Left ventricle myocardium inferior (tissue), 1 donor: ENCODE measurements at places on chromosomes 5 and 9. TPM values are rescaled to one million over a fixed set of nuclear protein-coding genes. Genes with fewer than 3 reads are reported as not detected.
A peak's percentile ranks its signal among the peaks of the same experiment; 100 is the strongest.

- DNase-seq: no peak
- peaks cover 14% of the 10 kb centered on the region for H3K4me1 ChIP-seq
- no peak overlapping the region for H3K4me3 ChIP-seq
- no peak overlapping the region for H3K27ac ChIP-seq
- H3K36me3 ChIP-seq: no peaks in the 10 kb centered on the region
- no peaks in the 10 kb centered on the region for H3K27me3 ChIP-seq
Measured at GRCh38 chr5:36417668-36418067, 116.0 kb upstream of the RANBP3L start.

DNA sequence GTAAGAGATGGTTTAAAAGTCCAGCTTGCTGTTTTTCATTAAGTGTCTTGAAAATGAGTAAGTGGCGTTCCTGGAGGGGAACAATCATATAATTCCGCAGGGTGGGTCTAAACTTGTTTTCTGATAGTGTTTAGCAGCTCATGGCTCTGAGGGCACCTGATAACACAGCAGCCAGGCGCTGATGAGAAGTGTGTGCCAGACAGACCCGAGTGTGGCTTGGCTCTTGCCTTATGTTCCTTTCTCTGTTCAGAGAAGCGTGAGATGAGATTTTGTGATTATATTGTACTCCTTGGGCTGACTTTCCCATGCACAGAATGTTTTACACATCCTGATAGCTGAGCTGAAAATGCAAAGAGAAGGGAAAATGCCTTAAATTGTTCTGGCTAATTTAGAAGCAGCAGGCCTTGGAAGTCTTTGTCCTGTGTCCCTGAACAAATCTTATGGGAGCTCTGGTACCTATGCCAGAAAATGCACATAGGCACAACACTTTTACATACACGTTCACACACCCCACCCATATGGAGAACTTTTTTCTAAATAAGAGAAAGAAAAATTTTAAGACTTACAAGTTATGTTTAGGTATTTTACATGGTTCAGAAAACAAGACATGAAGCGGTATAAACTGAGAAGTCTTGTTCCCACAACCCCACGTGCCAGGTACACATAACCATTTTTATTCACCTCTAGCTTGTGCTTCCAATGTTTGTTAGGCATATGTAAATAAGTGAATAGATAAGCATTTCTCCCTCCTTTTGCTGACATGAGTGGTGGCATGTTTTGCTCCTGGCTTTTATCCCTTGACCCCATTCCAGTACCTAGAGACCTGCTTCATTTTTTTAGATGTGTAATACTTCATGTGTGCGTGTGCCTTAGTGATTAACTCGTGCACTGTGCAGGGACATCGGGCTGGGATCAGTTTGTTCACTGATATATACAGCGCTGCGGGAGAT is 152.2 kb upstream of the OTULINL start:
- H3K4me3 ChIP-seq: no peak overlapping the region
- peak overlapping the region; percentile 75 for H3K27ac ChIP-seq
- no peaks in the 10 kb centered on the region for H3K27me3 ChIP-seq
- DNase-seq: no peak

DNA sequence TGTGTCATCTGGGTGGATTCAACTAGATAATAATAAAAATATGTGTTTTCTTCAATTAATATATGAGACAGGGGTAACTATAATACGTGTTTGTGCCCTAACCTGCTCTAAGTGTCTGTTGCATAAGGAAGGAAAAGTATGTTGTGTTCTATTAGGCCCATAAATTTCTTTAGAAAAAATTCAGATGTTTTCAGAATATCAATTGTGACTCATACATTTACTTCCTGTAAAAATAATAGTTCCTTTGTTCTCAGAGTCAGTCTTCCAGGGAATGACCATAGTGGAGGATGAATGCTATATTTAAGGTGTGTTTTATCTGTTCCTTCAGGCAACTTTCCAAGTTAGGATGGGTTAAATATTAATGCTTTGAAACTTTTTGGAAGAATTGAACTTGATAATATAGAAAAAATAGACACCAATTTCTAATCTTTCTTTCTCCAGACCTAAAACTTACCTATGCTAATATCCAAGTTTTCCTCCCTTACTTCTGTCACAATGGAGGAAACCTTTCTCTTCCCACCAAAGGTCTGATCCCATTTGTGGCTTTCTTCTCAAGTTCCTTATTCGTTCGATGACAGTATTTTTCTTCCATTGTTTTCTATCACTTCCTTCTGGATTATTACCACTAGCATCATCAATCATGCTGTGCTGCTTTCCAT is 49.9 kb downstream of the ISL1 start:
- no peak for DNase-seq
- no peaks in the 10 kb centered on the region for H3K27me3 ChIP-seq
- no peaks in the 10 kb centered on the region for H3K4me1 ChIP-seq
- H3K27ac ChIP-seq: no peak overlapping the region
- H3K36me3 ChIP-seq: no peaks in the 10 kb centered on the region

- H3K4me3 ChIP-seq: no peak overlapping the region
- H3K4me1 ChIP-seq: peaks cover 24% of the 10 kb centered on the region
- peak overlapping the region; percentile 50 for H3K27ac ChIP-seq
- no peaks in the 10 kb centered on the region for H3K27me3 ChIP-seq
Measured at GRCh38 chr5:168055141-168055683, 236.2 kb upstream of the WWC1 start.

DNA sequence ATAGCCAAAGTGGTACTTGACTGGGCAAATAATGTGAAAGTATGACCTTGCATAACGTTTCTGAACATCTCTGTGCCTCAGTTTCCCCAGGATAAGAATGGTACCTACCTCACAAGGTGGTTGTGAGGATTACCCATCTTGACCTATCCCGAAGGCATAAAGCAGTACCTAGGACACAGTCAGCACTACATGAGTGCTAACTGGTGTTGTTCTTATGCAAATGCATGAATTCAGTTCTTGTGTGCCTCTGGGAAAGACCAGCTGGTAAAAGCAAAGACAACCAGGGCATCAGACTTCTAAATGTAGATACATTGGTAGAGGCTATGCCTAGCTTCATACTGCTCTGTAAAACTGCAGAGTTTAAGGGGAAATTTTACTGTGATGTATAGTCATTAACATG is 21.8 kb upstream of the TMEM252 start:
- H3K36me3 ChIP-seq: no peaks in the 10 kb centered on the region
- H3K27ac ChIP-seq: no peak overlapping the region

GRCh38 chr9:74577956-74578355 is 80.8 kb downstream of the RORB start:
- no peaks in the 10 kb centered on the region for H3K36me3 ChIP-seq
- no peak overlapping the region for H3K27ac ChIP-seq

DNA sequence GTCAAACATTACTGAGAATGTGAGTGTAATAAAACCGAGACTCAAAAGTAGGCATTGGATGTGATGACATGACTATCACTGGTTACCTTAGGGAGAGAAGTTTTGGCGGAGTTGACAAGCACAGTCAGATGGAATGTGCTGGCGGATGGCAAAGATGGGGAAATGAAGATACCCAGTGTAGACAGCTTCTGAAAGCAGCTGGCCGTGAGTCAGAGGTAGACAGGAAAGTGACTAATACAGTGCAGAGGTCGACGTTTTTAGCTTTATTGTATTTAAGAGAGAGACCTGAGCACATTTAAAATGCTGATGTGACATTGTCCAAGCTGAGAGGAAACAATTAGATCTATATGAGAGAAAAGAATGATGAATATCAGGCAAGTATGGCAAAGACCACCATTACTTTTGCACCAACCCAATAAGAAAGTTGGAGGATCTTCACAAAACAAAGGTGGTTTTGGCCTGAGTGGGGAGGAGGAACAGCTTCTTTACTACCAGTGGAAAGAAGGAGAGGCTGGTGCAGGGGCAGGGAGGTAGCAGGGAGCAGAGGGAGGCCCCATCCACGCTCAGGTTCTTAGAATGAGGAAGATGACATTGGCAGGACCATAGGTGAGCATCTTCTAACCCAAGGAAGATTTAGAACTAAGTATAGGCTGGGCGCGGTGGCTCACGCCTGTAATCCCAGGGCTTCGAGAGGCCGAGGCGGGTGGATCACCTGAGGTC is 36.7 kb upstream of the KCNIP1 start:
- no peaks in the 10 kb centered on the region for H3K4me1 ChIP-seq
- no peak overlapping the region for H3K4me3 ChIP-seq
- no peak for DNase-seq
- peaks cover 3% of the 10 kb centered on the region for H3K27me3 ChIP-seq
- no peaks in the 10 kb centered on the region for H3K36me3 ChIP-seq

DNA sequence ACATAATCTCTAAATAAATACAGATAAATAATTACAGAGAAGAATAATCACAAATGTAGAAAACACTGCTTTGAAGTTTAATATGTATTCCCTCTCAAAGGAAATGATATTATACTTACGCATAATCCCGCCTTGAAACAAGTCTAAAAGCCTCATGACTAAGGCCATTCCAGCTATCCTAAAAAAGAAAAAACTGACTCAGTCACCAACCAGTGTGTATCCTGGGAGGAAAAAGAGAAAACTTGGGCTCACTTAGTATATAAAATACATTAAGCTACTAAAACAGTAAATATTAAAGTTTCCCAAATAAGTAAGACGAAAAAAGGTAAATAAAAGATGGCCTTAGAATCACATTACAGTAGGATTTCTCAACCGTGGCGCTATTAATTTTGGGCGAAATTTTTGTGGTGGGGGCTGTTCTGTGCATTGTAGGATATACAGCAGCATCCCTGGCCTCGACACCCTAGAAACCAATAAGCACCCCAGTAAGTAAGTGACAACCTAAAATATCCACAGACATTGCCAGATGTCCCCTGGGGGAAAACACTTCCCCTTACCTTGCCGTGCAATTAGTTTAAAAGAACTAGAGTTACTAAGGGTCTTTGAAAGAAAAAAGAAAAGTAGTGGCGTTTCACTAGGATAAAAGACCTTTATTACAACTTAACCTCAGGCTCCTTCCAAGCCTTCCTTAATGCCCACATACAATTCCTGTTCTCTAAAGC is 1.1 kb downstream of the HSPA9 start:
- peak overlapping the region; percentile 98 for H3K27ac ChIP-seq
- H3K4me1 ChIP-seq: peaks cover 55% of the 10 kb centered on the region
- no peak for DNase-seq
- H3K27me3 ChIP-seq: no peaks in the 10 kb centered on the region
- H3K36me3 ChIP-seq: peaks cover 49% of the 10 kb centered on the region
- H3K4me3 ChIP-seq: peak overlapping the region; percentile 85

The C9orf50 gene
- total RNA-seq: not detected

GRCh38 chr5:15585841-15586591 is 86.0 kb downstream of the FBXL7 start:
- no peak overlapping the region for H3K27ac ChIP-seq
- DNase-seq: no peak
- peaks cover 8% of the 10 kb centered on the region for H3K4me1 ChIP-seq
- H3K27me3 ChIP-seq: no peaks in the 10 kb centered on the region

The TARS1 gene
- total RNA-seq: 66.1 TPM

DNA sequence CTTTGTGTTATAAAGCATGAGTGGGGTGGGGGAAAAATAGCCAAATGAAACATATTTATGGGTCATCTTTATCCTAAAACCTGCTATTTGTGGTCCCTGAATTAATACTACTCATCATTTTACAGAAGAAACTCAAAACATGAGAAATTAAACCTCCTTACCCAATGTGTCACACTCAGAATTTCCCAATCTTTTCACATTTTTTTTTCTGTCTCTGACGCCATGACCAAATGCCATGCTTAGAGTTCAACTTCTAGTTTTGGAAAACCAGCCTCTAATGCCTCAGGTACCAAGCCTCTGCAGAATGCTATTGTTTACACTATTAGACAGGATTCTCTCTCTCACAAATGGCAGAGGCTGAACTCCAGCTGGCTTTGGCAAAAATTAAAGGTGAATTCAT is 505.5 kb upstream of the WWC1 start:
- H3K4me3 ChIP-seq: no peak overlapping the region
- H3K4me1 ChIP-seq: no peaks in the 10 kb centered on the region
- no peaks in the 10 kb centered on the region for H3K36me3 ChIP-seq
- no peak overlapping the region for H3K27ac ChIP-seq
- no peaks in the 10 kb centered on the region for H3K27me3 ChIP-seq

GRCh38 chr9:27151693-27152404 is 42.8 kb downstream of the TEK start:
- peak overlapping the region; percentile 52 for H3K27ac ChIP-seq
- no peaks in the 10 kb centered on the region for H3K36me3 ChIP-seq
- DNase-seq: no peak
- peaks cover 45% of the 10 kb centered on the region for H3K4me1 ChIP-seq
- no peak overlapping the region for H3K4me3 ChIP-seq

The TAF1L gene
- not detected for total RNA-seq

The BSPRY gene
- total RNA-seq: 0.25 TPM

The ROPN1L gene
- 0.38 TPM for total RNA-seq

GRCh38 chr5:87109746-87110145 is 157.9 kb upstream of the RASA1 start:
- no peaks in the 10 kb centered on the region for H3K27me3 ChIP-seq
- no peak overlapping the region for H3K4me3 ChIP-seq
- no peak overlapping the region for H3K27ac ChIP-seq
- H3K4me1 ChIP-seq: no peaks in the 10 kb centered on the region
- DNase-seq: no peak

GRCh38 chr9:123217128-123217654 is 51.2 kb downstream of the STRBP start:
- H3K27me3 ChIP-seq: no peaks in the 10 kb centered on the region
- no peak overlapping the region for H3K27ac ChIP-seq
- no peak for DNase-seq
- no peak overlapping the region for H3K4me3 ChIP-seq
- H3K36me3 ChIP-seq: no peaks in the 10 kb centered on the region
- peaks cover 8% of the 10 kb centered on the region for H3K4me1 ChIP-seq

The ERAP2 gene
- total RNA-seq: 6.7 TPM

DNA sequence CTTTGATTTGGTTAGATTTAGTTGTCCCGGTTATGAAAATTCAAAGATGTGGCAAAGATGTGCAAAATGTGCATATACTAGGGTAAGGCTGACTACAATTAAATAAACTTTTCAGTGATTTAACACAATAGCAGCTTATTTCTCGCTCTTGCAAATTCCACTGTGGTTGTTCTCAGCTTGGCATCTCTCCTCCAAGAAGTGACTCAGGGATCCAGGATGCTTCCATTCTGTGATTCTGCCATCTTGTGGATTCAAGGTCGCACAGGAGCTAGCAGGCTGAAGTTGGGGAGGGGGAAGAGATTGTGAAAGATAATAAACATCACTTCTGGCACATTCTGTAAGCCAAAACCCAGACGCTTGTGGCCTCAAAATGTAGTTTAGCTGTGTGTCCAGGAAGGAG is 60.1 kb upstream of the TGFBR1 start:
- H3K27me3 ChIP-seq: no peaks in the 10 kb centered on the region
- peaks cover 76% of the 10 kb centered on the region for H3K36me3 ChIP-seq
- peaks cover 24% of the 10 kb centered on the region for H3K4me1 ChIP-seq
- no peak overlapping the region for H3K4me3 ChIP-seq
- H3K27ac ChIP-seq: no peak overlapping the region

DNA sequence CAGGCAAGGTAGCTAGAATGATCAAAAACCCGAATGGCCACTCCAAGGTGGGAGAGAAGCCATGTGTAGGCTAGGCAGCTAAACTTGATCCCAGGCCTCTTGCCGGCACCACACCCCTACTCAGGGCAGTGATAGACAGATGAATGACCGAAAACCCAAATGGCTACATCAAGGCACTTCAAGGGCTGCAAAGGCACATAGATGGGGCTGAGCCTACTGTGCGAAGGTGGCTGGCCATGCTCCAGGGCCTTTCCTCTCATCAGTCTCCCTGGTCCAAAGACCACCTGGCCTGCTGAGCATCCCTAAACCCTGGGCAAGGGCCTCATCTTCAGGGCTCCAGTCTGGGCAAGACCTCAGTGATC is 3.7 kb upstream of the TIFAB start:
- no peak overlapping the region for H3K4me3 ChIP-seq
- H3K27me3 ChIP-seq: peaks cover 76% of the 10 kb centered on the region
- H3K27ac ChIP-seq: no peak overlapping the region
- no peaks in the 10 kb centered on the region for H3K36me3 ChIP-seq
- no peaks in the 10 kb centered on the region for H3K4me1 ChIP-seq
- DNase-seq: no peak
